ENCODE measurements at places on chromosomes 6 and 20. TPM values are rescaled to one million over a fixed set of nuclear protein-coding genes. Genes with fewer than 3 reads are reported as not detected.
A peak's percentile ranks its signal among the peaks of the same experiment; 100 is the strongest.

The STX11 gene
- not detected for total RNA-seq

The ZC3H12D gene
- 48.7 TPM for total RNA-seq

- DNase-seq, result peak; percentile 81
Observed at GRCh38 chr20:46215913-46216707, 92.2 kb downstream of the CDH22 start.

DNA sequence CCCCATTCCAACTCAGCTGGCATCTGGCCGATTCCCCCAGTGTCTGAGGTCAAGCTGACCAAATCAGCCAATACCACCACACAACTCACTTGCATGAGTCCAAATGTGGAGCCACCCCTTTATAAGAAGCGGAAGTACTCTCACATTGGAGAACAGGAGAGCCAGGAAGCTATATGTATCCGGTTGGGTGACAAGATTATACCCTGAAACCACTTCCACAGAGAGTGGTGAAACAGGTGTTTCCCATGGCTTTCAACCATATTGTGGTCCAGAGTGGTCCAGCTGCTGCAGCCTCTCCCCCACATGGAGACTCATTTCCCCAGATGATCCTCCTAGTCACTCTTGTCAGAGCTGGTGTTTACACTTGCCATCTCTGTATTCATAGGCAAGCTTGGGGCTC lies 24.0 kb upstream of the SERINC1 start:
- DNase-seq, result no peak

DNA sequence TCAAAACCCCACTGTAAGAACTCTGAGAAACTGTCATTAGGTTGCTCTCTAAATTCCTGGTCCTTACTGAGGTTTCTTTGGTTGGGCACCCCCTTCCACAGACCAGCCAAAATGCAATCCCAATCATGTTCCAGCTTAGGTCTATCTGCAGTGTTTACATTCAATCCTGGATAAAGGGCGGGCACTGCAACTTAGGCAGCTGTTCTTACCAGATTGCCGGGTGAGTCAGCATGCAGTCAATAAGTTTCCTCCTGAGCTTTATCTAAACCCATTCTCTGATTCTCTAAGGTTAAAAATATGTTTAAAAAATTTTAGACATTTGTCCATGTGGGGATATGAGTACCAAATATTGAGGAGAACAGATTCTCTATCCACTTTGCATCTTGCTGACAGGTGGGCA lies 197.8 kb downstream of the HAO1 start:
- DNase-seq, result no peak
